ENCODE measurements at places on chromosomes 6 and 20.

DNA sequence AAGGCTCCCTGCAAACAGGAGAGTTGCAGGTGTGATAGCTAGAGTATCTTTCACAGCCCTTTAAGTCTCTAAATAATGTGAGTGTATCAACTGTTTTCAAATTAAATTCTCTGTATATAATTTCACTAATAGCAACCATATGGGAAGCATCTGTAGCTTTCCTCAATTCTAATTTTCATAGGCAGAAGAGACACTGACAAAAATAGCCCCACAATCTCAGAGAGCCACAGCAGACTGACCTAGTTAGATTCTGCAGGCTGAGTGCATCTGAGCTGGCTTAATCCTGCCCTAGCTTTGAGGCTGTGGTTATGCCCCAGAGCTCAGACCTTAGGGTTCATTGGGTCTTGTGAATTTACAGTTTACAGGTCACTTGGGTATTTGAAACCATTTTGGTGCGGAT lies 63.9 kb downstream of the MAP7 start:
- no peak for DNase-seq

- no peak for DNase-seq
Observed at GRCh38 chr6:166645896-166646295, 18.8 kb upstream of the RPS6KA2 start.

DNA sequence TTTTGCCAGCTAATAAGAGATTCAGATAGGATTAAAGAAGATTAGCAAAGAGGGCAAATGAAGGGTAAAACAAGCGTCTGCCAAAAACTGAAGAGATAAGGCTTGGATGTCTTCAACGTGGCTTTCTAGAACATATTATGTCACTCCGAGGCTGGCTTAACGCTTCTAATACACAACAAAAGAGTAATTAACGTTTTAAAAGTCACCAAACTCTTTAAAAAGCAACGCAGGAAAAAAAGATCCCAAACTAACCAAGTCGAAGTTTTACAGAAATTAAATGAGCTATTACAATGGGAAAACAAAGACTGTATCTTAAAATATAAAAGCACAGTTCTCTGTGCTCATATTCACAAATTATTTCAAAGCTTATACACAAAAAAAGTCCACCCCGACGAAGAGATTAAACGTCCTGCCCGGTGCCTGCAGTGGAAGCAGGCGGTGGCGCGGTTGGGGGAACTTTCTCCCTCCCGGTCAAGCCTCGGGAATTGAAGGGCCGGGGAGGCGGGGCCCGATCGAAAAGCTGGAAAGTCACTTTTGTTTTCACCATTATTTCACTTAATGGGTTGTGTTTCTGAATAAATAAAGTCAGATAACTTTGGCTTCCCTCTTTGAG lies 1.2 kb downstream of the MAK start:
- peak; percentile 23 for DNase-seq

DNA sequence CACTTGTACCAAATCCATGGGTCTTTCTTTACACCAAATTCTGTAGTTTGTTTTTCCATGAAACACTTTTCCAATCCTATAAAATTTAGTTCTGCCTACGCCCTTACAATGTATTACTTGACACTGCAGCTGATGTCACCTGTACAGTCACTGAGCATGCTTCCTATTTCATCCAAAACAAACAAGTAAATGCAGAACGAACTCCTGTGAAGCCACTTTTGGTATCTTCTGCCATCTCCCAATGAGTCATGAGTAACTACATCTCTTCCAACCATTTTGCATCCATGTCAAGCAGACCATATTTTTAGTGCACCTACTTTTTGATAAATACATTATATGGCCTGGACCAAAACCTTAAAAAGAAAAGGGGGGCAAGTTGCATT lies 42.4 kb downstream of the HDDC2 start:
- DNase-seq = peak; percentile 57

GRCh38 chr20:33889312-33889711 lies 78.2 kb downstream of the CHMP4B start:
- no peak for DNase-seq

- DNase-seq = no peak
Observed at GRCh38 chr6:135941275-135942025, 89.9 kb downstream of the PDE7B start.

- no peak for DNase-seq
Observed at GRCh38 chr20:37687478-37687805, 6.4 kb upstream of the CTNNBL1 start.

GRCh38 chr6:63802606-63803206 lies 167.1 kb downstream of the PHF3 start:
- DNase-seq = peak; percentile 38
